ENCODE measurements at places on chromosomes 16 and 17.

GRCh38 chr17:83196024-83196365 lies 116.6 kb downstream of the METRNL start:
- DNase-seq = no peak

- no peak for DNase-seq
Observed at GRCh38 chr16:23155445-23156049, 6.3 kb upstream of the USP31 start.

GRCh38 chr17:76998839-76999238 lies 130.6 kb downstream of the MGAT5B start:
- DNase-seq = no peak

GRCh38 chr16:2762711-2763110 lies 10.3 kb downstream of the SRRM2 start:
- no peak for DNase-seq

DNA sequence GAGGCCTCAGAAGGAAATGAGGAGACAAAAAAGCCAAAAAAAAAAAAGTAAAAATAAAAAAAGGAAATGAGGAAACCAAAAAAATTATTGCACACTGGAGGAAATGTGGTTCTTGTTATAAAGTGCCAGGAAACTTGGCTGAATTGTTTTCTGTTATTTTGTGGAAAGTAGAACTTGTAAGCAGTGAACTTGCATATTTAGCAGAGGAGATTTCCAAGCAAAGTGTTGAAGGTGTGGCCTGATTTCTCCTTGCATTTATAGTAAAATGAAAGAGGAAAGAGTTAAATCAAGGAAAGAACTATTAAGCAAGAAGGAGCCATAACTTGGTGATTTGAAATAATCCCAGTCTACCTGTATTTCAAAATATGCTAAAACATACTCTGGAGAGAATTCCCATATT lies 34.1 kb upstream of the CPPED1 start:
- no peak for DNase-seq

DNA sequence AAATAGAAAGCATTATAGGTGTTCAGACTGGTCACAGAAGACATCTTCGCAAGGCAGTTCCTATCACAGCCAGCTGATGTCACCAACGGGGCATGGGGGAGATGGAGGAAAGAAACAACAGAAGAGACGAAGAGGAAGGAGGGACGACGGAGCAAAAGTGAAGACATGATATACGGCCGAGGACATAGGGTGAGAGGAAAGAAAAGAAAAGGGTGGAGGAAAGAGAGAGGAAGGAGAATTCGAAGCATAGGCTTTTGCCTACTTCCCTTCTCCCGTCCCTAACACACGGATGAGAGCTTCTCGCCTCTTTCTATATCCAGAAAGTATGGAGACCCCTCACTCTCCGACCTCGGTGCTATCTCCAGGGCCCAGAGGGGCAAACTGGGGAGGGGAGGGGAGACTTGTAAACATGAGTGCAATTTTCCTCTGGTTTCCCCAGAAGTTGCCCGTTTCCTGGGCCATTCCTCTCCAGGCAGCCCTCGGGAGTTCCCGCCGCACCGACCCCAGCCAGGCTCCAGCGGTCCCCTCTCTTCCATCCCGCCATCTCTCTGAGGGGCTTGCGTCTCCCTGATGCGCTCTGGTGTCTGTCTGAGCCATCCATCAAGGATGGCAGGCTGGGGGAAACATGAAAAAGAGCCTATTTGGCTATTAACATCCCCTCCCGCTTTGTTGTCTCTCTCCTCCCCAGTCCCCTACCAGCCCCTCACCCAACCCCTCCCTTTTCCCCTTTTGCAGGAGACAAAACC lies 26.0 kb downstream of the COPZ2 start:
- DNase-seq = no peak

GRCh38 chr17:22703204-22703603 lies 1010.9 kb downstream of the KCNJ18 start:
- DNase-seq = no peak

DNA sequence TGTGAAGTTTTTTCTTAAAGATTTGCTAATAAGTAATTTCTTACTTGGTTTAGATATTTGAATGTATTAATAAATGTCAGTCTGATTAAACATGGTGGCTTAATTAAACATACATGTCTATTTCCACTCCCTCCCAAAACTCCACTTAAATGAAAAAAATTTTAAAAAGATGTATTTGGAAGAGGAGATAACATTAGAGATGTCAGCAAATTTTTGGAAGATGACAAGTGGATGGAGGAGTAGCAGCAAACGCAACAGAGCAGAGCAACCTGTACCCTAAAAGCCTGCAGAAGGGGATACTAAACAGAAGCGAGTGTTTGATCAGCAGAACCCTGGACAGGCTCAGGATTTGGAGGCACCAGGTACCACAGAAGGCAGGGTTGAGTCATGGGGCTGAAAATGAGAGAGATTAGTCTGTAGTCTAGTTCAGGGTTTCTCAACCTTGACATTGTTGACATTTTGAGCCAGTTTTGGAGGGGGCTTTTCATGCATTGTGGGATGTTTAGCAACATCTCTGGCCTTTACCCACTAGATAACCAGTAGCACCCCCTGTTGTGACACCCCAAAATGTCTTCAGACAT lies 17.8 kb downstream of the LUC7L3 start:
- no peak for DNase-seq

- DNase-seq = no peak
Observed at GRCh38 chr17:79790805-79791734, 5.8 kb downstream of the CBX8 start.

GRCh38 chr17:72021417-72022041 lies 99.3 kb upstream of the SOX9 start:
- no peak for DNase-seq

GRCh38 chr17:13154398-13154797 lies 136.6 kb upstream of the ELAC2 start:
- no peak for DNase-seq

All from effector memory CD4-positive, alpha-beta T cell (primary cell).